ENCODE measurements at places on chromosomes 5 and 9.

- DNase-seq = peak; percentile 24
These were observed 15.7 kb downstream of the SAP30L start for GRCh38 chr5:154461531-154461930.

- no peak for DNase-seq
These were observed 35.1 kb downstream of the FGF18 start for GRCh38 chr5:171454549-171454948.

GRCh38 chr9:136021872-136022681 is 60.9 kb upstream of the UBAC1 start:
- no peak for DNase-seq

GRCh38 chr5:81161012-81161601 is 72.0 kb upstream of the CKMT2 start:
- DNase-seq = no peak

- DNase-seq = no peak
These were observed 13.8 kb upstream of the ERGIC1 start for GRCh38 chr5:172820046-172820767.

DNA sequence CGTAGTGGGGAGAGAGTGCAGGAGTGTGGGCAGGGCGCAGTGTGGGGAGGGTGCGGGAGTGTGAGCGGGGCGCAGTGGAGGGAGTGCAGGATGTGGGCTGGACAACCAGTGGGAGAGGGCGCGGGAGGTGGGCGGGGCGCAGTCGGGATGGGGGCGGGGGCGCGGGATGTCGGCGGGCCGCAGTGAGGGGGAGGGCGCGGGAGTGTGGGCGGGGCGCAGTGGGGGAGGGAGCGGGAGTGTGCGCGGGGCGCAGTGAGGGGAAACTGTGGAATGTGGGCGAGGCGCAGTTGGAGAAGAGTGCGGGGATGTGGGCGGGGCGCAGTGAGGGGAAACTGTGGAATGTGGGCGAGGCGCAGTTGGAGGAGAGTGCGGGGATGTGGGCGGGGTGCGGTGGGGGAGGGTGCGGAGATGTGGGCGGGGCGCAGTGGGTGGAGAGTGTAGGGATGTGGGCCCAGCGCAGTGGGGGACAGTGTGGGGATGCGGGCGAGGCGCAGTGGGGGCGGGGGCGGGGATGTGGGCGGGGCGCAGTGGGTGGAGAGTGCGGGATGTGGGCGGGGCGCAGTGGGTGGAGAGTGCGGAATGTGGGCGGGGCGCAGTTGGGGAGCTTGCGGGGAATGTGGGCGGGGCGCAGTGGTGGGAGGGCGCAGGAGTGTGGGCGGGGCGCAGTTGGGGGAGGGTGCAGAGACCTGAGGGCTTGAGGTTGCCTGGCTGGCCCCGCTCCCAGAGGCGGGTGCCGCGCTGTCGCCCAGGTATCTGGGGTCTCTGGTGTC is at the start of gene NXNL2:
Gene NXNL2, plus strand, starts transcription at position 723 of the 770 bp plus-strand sequence. CDS start 257 bp downstream, outside the sequence.
- DNase-seq = peak; percentile 82

DNA sequence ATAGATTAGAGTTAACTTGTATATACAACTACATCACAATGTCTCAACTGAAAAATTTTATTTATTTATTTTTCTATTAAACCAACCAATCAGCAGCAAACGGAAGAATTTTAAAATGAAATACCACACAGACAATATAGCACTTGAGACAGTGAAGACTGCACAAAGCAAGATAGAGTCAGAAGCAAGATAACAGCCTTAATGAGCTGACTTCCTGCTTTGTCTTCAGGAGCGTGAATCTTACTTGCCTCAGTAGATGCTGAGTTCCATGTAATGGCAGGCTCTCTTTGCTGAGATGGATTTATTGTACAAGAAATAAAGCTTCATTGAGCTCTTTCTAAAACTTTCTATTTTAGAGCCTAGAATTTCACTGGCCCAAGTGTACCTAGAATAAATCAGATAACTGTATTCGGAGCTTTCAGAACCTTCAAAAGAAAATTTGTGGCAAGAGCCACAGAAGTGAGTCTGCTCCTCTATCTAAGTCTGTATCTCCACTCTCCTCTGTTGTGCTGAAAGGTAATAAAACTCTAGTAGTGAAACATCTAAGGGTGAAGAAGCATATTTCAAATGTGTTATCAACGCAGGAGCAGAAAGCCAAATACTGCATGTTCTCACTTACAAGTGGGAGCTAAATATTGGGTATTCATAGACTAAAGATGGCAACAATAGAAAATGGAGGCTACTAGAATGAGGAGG is 83.3 kb upstream of the ANKRD55 start:
- DNase-seq = no peak

DNA sequence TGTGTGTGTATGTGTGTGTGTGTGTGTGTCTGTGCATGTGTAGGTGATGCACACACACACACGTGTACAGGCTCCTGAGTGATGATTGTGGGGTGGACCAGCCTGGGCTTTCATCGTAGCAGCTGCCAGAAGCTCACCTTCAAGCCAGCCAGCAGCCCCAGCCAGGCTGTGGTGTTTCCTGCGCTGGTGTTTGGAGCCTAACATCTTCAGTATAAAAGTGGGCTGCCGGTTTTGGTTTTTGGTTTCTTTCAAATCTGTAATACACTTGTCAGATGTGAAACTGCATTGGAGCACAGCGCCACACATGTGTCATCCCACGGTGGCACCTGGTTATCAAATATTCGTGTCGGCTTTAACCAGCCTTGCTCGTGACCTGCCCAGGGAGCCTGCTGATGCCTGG is 114.2 kb downstream of the OLFM1 start:
- no peak for DNase-seq

- peak; percentile 79 for DNase-seq
These were observed 307.8 kb downstream of the NR2F1-AS1 start for GRCh38 chr5:93273176-93273575.

DNA sequence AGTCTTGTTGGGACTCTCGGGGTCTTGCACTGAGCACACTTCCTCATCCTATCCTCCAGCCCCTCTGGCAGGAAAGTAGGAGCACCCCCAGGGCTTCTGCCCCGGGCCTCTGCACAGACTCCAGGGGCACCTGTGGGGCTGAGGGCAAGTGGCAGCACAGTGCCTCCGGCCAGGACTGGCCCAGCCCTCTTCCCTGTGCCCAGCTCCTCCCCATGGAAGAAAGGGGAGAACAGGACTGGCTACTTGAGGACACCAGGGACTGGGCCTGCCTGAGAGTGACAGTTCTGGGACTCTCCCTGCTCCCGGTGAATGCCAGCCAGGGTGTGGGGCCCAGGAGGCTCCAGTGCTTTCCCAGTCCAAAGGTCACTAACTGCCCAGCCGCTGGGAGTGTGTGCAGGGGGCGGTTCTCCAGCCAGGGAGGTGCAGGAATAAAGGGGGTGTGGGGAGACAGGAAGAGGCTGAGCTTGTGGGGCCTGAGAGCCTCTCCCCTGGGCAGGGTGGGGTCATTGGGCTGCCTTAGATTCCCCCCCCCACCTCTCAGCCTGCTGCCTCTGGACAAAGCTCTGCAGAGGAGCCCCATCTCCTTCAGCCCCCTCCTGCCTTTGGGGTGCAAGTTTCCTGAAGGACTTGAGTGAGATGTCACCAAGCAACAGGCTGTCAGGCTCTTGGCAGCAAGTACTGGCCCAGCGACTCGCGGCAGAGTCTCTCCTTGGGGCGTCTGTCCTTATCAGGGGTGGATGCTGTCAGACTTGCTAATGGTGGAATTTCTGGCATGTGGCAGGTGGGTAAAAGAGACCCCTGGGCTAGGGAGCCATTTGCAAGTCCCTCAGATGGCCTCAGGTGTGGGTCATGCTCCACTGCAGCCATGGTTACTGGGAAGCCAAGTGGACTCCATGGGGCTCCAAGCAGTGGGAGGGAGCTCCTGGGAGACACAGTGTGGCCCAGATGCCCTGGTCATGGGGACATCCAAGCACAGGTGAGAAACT is 19.1 kb upstream of the JADE2 start:
- peak; percentile 91 for DNase-seq

DNA sequence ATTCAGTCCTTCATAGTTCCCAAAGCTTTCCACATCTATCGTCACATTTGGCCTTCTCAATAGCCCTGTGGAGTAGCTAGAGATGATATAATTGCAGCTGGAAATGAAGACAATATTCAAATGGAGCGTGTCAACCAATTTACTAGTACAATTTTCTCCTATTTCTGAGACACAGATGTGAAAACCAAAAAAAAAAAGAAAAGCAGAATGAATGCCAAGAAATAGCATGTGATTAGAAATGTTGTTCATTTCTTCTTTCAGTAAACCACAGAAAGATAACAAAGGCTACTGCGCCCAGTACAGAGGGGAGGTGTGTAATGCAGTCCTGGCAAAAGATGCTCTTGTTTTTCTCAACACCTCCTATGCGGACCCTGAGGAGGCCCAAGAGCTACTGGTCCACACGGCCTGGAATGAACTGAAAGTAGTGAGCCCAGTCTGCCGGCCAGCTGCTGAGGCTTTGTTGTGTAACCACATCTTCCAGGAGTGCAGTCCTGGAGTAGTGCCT is 99.0 kb downstream of the MUSK start:
- DNase-seq = no peak

GRCh38 chr9:37036776-37037502 is 2.9 kb upstream of the PAX5 start:
- DNase-seq = no peak

DNA sequence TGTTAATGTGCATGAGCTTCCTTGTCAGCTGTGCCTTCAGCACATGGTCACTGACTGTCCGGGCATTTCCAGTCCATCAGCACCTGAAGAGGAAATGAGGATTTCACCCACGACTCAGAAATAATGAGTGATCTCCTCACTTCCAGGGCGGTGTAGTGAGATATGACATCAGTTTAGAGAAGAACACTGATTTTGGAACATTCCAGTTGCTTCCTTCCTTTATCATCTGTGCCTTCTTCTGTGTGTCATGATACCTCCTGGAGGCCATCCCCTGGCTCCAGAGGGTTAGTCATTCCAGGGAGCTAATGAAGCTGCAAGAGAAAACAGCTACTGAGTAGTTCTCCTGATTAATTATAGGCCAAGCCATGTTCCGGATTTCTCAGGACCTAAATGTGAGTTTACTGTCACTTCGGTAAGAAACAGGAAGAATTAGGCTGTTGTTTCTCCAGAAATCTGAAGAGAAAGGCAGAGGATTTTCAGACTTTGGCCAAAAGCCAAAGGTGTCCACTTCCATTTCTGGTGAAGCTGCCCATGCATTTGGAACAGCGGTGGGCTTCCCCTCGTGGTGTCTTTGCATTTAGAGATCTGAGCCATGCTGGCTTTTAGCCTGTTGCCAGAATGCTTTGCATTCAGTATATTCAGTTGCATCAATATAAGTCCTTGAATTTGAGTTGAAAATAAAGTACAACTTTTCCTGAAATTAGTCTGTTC is 161.3 kb upstream of the OTULINL start:
- peak; percentile 35 for DNase-seq

DNA sequence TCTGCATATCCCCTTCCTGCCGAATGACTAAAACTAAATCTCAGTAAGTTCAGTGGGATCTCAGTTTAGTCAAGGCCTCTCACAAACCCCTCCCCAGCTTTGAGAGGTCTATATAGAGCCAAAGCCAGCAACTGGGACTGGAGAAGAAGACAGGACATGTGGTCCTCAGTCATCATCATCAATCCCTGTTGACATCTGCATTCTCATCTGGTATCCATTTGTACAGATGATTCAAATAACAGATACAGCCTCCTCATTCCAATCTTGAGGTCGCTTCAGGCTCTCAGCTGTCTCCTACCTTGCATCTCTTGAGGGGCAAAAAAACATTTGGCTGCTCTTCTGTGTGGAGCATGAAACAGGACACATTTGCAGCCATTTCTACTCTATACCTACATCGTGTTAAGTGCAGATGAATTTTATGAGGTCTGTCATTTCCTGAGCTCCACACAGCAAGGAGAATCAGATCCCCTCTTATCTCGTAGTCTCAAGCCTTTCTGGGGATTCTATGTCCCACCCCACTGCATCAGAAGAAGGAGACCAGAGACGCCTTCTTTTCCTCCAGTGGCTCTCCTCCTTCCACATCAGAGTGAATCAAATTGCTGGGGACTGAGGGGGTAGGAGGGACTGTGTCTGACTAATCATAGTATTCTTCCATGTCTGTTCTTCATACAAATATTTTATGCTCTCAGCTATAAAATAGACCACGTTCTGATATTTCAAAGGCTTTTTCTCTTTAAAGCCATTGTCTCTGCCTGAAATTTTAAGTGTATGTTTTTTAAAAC is 4.7 kb upstream of the RECK start:
- no peak for DNase-seq

- DNase-seq = peak; percentile 37
These were observed 65.4 kb upstream of the KLF9 start for GRCh38 chr9:70479880-70480291.

GRCh38 chr5:168599826-168600225 is 20.7 kb upstream of the PANK3 start:
- DNase-seq = no peak

DNA sequence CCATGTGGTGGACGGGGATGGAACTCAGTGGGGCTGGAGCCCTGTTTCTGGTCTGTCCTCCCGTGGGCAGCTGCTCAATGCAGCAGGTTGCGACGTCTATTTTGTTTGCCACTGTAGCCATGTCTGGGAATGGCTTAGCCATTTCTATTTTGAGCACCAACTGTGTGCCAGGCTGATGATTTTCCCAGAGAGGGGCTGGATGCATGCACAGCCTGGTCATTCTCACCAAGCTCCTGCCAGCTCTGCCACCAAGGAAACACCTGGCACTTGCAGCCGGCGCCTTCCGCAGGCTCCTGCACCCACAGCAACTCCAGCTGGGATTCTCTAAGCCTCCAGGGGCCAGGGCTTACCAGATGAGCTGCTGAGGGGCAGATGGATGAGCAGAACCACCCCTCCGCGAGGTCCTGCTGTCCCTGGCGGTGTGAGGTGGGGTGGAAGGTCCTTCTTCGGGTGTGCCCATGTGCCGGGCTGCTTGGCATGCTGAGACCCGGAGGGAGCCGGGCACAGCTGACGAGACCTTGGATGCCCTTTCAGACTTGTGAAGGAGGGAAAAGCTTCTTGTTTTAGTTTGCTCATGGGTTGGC is 151.2 kb downstream of the RXRA start:
- DNase-seq = no peak

- peak; percentile 25 for DNase-seq
These were observed 146.5 kb downstream of the FANCC start for GRCh38 chr9:95171001-95171400.

DNA sequence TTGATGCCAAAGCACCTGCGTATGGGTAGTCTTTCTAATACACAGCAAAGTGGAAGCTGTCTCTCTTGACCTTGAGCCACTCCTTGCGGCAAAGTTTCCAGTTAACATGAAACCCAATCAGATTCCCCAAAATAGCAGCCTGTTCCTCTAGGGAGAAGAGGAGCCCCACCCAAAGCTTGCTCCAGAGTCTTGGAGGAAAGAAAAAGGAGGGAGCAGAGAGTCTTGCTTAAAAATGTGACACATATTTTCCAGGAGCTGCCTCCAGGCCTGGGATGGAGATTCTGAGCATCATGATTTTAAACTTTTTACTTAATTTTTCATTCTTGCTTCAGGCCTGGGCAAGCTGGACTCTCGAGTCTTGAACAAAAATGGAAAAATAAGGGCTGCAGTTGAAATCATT is 223.5 kb upstream of the TNC start:
- no peak for DNase-seq

DNA sequence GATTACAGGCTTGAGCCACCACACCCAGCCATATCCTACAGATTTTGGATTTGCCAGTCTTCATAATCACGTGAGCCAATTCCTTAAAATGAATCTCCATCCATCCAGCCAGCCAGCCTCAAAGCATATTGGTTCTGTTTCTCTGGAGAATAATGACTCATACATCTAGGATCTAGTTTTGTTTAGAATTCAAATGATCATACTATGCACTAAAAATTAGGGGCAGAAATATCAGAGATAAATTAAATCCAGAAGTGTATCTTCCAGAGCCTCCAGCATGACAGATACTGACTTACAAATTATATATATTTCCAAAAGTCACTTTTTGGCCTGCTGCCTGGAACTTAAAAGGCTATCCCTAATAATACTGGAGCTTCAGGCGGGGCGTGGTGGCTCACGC is 119.1 kb upstream of the NR5A1 start:
- DNase-seq = no peak

Data from A172 (cell line).